ENCODE measurements at places on chromosomes 1 and 21. TPM values are rescaled to one million over a fixed set of nuclear protein-coding genes. Genes with fewer than 3 reads are reported as not detected.

The SLC2A5 gene
- total RNA-seq = not detected

The MFAP2 gene
- not detected for total RNA-seq

The LCE5A gene
- total RNA-seq = not detected

The SELP gene
- total RNA-seq = 0.50 TPM

The CHRM3 gene
- total RNA-seq = 0.36 TPM

The CATSPER4 gene
- total RNA-seq = not detected

The SPATA6 gene
- total RNA-seq = 1.4 TPM
